ENCODE measurements at places on chromosomes 7 and 10.

- DNase-seq, result no peak
Measured at GRCh38 chr10:100008708-100009282, 952 bp downstream of the DNMBP start.

GRCh38 chr7:123143252-123144006, 56.3 kb downstream of the SLC13A1 start:
- DNase-seq, result no peak

DNA sequence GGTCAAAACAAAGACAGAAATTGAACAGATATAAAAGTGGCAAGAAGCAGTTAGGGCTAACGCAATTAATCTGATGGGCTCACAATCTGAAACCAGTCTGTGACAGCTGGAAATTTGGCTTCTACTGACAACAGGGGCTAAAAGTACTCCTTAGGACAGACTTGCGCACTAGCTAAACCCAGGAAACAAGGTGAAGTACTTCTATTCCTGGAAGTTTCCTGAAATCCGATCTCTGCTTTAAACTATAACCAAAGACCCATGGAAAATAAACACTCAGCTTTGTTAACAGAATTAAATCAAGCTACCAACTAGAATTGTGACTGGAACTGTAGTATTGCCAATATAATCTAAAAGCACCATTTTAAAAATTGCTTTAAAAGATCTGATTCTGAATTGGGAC, 520.2 kb upstream of the ZWINT start:
- no peak for DNase-seq

- no peak for DNase-seq
Measured at GRCh38 chr7:106289848-106290247, 5.1 kb upstream of the NAMPT start.

DNA sequence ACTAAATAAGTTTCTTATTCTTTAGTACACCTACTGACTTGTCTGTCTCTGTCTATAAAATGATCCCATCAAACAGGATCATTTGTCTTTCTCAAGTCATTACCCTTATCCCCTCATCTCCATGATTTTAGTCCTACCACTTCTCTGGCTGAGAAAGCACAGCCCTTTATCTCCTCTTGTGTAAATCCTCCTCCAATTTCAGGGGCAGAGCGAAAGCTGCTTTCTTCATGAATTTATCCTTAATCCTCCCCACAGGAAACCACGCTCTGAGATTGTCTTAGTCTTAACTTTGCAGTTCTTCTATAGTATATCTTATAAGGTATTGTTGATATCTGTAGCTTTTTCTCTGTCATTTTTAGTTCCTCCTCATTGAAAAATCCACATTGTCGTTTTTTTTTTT, 239.7 kb upstream of the PLXDC2 start:
- no peak for DNase-seq

DNA sequence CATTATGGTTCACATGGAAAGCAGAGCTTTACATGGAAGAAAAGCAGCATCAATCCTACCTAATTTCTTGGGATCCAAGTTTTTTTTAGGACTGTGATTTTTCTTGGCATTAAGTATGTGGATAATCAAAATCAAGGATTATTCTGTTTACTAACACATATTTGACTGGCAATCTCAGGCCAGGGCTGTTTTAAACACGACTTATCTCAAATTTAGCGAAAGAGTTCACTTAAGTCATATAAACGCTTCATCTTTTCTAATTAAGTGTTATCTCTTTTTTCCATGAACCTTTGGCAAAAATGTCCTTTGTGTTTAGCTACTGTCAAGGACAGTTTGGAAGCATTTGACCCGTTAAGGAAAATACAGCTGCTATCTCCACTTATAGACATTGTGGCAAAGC, 92.0 kb downstream of the GNAI1 start:
- no peak for DNase-seq

DNA sequence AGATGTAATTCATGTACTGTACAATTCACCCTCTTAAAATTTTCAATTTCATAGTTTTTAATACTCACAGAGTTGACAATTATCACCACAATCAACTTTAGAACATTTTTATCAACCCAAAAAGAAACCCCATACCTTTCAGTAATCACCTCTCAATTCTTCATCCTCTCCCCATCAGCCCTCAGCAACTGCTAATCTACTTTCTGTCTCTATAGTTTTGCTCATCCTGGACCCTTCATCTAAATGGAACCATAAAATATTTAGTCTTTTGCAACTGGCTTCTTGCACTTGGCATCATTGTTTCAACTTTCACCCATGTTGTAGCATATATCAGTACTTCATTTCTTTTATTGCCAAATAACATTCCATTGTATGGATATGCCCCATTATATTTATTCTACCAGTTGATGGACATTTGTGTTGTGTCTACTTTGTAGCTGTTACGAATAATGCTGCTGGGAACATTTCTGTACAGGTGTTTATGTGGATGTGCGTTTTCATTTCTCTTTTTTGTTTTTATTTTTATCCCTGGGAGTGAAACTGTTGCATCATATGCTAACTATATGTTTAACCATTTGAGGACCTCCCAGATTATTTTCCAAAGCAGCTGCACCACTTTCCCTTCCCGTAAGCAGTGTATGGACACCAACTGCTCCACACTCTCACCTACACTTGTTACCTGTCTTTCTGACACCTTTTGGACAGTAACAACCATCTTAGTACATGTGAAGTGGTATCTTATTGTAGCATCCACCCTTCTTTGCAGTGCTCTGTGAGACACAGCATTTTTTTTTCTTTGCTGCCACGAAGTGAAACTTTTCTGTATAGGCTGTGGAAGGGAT, 65.4 kb upstream of the APBB1IP start:
- DNase-seq, result no peak

DNA sequence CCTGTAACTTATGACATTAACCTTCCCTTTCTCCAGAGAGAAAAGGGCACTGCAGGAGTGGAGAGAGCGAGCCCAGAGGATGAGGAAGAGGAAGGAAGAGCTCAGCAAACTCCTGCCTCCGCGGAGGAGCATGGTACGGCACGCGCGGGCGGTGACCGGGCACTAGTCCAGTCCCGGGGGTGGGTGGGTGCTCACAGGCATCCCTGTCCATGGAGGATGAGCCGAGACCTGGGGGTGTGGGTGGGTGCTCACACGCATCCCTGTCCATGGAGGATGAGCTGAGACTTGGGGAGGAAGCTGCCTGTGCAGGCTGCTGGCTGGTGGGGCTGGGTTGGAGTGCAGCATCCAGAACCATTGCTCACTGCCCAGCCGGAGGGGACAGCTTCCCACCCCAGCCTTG, 23.8 kb downstream of the LRRC27 start:
- DNase-seq, result no peak

GRCh38 chr7:74083928-74084721, 521 bp downstream of the LIMK1 start:
- DNase-seq, result no peak

GRCh38 chr7:41046221-41046761, 656.6 kb downstream of the INHBA start:
- DNase-seq, result no peak

- no peak for DNase-seq
Measured at GRCh38 chr10:86282664-86283465, 83.7 kb downstream of the GRID1 start.

DNA sequence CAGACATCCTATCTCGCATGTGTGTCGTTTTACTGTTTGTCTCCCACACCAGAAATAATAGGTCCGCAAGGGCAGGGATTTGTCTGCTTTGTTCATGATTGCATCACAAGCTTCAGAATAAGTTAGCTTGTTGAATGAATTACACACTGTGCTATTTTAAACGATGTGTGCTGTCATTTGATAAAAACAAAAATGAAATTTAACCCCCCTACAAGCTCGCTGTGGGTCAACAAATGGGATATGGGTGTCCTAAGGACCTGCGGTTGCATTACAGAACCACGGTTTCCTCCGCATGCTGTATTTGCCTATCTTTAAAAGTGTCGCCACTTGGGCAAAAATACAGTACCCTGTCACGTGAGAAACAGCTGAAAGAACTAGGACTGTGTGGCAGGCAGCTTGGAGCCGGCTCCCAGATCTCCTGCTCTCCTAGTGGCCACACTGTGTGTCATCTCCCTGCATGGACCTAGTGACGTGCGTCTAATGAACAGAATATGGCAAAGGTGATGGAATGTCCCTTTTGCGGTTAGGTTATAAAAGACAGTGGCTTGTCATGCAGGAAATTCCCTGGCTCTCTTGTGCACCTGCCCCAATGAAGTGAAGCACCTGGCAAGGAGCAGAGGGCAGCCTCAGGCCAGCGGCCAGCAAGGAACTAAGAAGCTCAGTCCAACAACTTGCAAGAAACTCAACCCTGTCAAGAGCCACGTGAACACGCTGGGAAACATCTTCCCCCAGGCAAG, 32.9 kb upstream of the CRYGN start:
- no peak for DNase-seq

GRCh38 chr7:127658970-127659630, 7.1 kb downstream of the SND1 start:
- DNase-seq, result no peak

GRCh38 chr10:131532745-131533341, 221.3 kb upstream of the TCERG1L start:
- DNase-seq, result no peak

DNA sequence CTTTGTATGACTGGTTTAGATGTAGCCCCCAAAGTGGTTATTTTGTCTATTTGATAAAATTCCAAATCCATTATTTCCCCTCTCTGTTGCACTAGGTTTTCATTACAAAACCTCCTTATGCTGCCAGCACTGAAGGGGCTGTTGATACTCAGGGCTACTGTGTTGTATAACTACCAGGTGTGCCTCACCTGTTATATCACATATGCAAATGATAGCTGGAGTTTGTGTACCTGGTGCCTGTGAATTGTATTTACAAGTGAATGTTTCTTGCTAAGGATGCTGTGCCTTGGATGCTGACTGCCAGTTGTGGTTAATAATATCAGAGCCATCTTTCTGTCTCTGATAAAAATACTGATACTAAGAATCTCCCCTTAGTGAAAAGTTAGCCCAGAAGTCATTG, 84.8 kb upstream of the CCDC6 start:
- DNase-seq, result no peak

- DNase-seq, result no peak
Measured at GRCh38 chr7:108456845-108457540, 757 bp upstream of the NRCAM start.

DNA sequence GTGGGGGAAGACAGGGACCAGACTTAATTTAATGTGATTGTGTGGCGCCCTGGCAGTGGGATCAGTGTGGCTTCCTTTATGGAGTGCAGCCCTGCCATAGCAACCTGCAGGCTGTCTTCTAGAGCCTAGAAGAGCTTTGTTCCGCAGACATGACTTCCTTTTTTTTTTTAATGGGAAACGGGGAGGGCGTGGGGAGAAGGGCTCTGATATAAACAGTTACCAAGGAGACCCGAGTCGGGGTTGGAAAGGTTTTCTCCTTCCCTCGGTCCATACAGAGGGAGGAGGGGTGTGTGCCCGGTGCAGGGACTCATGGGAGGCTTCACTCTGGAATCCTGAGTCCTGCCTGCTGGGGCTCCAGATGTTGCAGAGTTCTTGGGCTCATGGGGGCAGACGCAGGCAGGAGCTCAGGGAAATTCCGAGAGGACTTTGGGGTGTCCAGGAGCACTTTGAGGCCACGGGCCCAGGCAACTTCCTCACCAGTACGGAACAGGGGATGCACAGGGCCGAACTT, 26.9 kb downstream of the TMEM120A start:
- DNase-seq, result no peak

- DNase-seq, result no peak
Measured at GRCh38 chr10:78520737-78521430, 487.2 kb downstream of the RPS24 start.

DNA sequence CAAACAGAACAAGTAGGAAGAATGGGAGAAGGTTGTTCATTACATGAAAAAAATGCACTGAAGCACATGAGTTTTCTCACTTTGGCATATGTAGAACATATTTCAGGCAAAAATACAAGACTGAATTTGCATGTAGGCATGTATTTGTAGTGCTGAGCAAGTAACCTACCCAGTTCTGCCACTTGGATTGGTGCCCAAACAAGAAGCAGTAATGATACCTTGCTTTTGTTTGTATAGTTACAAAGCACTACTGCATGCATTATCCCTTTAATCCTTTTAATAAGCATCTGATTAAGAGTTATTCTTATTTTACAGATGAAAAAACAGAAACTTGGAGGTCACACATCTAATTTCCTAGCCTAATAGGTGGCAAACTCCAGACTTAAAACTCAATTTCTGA, 23.1 kb upstream of the CTTNBP2 start:
- no peak for DNase-seq

GRCh38 chr7:25389489-25390106, 161.3 kb upstream of the NPVF start:
- DNase-seq, result no peak

GRCh38 chr7:94043299-94043698, 39.1 kb upstream of the BET1 start:
- DNase-seq, result no peak

DNA sequence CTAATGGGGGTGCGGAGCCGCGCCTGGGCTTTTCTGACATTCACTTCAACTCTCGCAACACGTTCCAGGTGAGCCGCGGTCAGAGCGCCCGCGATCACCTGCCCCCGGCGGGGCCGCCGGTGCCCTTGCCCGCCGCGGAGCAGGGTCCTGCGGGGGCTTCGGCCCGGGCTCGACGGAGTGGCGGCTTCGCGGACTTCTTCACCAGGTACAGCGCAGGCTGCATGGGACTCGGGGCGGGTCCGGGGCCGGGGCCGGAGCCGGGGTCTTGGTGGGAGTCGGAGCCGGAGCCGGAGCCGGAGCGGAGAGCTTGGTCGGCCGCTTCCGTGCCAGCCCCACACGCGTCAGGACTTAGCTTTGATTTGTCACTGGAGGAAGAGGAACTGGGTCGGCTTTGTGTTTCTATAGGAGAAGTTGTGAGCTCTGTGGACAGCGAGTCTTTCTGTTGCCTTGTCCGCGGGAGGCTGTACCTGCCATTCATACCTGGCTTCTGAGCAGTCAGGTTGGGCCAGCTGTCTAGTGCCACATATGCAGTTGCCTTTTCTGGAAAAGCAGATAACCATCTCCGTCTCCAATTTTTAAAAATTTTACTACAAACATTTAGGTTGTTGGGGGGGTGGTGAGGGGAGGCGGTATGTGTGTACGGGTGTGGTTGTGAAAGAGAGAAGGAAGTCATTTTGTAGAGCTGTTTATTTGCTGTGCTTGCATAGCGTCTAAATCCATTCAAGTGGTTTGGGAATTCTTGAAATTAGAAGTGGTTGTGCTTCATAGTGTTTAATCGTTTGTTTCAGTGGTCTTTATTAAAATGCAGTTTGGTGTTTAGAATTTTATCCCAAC, 1.3 kb downstream of the TBC1D12 start:
- DNase-seq, result no peak

GRCh38 chr7:20330239-20330927, at the start of gene ITGB8:
Gene ITGB8 (plus strand): TSS chr7:20330900. CDS start chr7:20331807, 907 bp downstream.
- no peak for DNase-seq

DNA sequence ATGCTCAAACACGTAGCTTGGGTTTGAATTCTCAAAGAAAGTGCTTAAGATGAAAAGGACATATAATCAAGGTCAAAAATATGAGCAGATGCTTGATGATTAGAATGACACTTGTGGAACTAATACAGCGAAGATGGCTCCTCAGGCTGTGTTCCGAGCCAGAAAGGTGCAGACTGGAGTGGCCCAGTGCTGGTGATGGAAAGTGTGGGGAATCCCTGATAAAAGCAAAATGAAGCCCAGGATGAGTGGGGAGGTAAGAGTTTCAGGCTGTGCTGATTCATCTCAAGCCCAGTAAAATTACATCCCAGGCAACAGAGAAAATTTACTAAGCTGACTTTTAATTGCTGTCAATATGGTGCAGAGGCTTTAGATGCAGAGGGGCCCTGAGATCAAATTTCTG, 77.8 kb upstream of the IKZF1 start:
- DNase-seq, result no peak

- DNase-seq, result no peak
Measured at GRCh38 chr10:43942096-43942850, 293.6 kb upstream of the ZNF32 start.
